Brain microvascular endothelial cell (primary cell): ENCODE measurements at places on chromosomes 11 and 22.

DNA sequence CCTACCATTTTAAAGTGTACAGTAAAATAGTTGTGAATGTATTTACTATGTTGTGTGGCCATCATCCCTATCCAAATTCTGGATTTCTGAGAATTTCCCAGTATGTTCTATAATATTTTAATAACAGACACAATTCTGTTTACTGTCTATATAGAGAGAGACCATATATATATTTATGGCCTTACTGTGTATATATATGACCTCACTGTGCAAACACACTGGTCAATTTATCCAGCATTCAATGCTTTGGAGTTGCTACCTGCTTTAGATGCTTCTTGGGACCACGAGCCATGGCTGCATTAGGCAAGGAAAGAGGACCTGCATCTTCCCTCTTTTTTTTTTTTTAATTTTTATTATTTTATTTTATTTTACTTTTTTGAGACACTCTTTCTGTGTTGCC is 40.2 kb downstream of the SWAP70 start:
- no peak for DNase-seq

GRCh38 chr11:21475276-21475675 is 717.6 kb upstream of the ANO5 start:
- DNase-seq = no peak

- DNase-seq = no peak
Measured at GRCh38 chr11:69483691-69484426, 2.4 kb downstream of the LINC01488 start.

DNA sequence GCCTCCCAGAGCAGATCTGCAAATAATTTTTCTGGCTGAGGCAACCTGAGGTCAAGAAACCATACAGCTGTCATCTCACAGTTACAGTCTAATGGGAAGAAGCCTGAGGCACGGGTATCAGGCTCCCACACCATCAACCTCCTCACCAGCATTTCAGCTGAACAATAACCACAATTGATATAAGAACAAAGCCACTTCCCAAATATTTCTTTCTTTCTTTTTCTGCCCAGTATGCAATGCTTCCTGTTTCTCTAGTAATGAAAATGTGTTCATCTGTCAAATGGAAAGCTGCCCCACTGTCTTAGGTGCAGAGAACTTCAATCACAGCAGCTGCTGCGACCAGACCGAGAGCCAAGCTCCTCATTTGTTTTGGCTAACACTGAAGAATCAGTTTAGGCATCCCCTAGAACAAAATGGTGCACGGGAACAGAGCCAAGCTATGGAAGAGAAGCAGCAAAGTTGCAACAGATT is 108.4 kb downstream of the BLID start:
- DNase-seq = no peak

GRCh38 chr11:47571895-47572294 is 6.5 kb downstream of the PTPMT1 start:
- DNase-seq = peak; percentile 71

DNA sequence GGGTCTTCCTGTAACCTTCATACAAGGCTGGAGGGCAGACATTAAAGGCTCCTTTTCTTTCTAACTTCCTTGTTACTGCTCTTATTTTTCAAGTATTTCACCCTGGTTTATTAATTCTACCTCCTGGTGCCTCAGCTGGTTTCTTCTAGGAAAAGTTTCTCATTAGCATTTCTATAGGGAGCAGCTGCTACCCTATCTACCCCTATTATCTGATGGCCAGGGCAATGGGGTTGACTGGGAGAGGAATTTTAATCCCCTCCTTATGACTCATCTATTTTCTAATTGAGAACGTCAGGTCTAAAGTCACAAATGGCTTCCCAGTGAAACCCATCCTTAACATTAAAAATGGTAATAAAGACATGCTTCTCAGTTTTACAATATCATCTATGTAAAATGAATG is 5.0 kb downstream of the MAP6 start:
- no peak for DNase-seq

- peak; percentile 87 for DNase-seq
Measured at GRCh38 chr11:65560555-65561418, 2.6 kb upstream of the LTBP3 start.

DNA sequence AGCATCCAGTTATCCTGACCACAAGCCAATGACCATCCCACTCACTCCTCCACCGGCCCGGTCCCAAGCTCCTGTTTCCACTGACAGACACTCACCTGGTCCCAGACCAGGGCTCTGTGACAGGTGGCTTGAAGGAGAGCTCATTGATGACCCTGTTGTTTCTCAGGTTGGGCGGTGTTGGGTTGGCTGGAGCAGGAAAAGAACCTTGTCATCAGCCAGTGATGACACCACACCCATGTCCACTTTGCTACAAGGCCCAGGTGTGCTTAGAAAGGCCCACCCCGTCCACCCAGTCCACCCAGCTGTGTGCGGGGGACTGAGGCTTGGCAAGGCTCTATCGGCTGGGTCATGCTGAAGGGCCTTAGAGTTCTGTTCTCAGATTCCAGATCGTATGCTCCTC is 42.9 kb downstream of the GAB4 start:
- DNase-seq = no peak

GRCh38 chr11:83118814-83119213 is 38.1 kb upstream of the PCF11 start:
- DNase-seq = no peak

GRCh38 chr11:116459185-116460045 is 313.4 kb downstream of the BUD13 start:
- DNase-seq = no peak

GRCh38 chr11:133797554-133797953 is 47.8 kb downstream of the SPATA19 start:
- DNase-seq = no peak

DNA sequence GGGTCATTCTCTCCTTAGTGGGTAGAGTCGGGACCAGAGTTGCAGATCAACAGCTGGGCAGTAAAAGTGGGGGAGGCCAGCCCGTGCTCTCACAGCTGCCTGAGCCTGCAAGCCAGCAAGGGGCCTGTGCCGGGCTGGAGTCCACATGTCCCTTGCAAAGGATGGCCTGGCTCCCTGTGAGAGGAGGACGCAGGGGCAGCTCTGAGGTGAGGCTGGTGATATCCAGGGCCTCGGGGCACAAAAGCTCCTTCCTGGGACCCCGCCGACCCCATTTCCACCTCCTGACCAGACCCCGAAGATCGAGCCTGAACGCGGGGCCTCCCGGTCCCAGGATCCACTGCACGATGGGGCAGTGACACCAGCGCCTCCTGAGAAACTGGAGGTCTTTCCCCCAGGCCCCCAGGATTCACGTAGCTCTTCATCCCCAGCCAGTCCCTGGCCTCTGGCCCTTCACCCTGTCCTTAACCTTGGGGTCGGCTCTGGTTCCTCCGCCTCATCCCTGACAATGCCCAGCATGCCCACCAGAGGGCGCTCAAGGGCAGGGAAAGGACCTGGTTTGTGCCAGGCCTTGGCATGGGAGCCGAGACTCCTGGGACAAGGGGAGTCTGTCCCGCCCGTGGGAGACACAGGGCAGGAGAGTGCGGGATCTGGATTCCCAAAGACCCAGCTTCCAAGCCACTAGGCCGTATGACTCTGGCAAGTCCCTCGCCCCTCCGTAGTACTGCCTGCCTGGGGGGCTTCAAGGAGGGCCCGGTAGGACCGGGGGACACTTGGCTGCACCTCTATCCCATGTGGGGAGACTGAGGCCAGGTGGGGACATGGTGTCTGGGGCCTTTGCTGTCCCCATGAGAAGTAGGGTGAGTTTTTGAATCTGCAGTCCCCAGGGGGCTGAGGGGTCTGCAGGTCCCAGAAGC is 17.8 kb upstream of the WNT7B start:
- DNase-seq = no peak

DNA sequence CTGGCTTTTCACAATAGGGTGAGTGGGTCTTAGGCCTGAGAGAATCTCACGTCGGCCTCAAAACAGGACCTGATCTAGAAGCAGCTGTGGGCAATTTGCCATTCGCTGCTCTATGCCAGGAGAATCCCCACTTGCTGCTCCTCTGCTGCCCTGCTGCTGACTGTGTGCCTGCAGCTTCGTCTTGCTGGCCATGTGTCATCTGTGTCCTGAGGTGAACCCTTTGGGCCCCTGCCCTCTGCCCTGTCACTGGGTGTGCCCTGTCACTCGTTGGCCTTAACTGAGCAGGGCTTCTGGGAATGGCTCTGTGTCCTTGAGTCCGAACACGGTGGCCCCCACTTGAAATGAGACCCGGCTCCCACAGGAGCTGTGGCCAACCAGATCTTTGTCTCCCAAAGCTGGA is 6.2 kb downstream of the NAA40 start:
- DNase-seq = no peak

- peak; percentile 43 for DNase-seq
Measured at GRCh38 chr11:99952816-99953215, 734.3 kb upstream of the ARHGAP42 start.

DNA sequence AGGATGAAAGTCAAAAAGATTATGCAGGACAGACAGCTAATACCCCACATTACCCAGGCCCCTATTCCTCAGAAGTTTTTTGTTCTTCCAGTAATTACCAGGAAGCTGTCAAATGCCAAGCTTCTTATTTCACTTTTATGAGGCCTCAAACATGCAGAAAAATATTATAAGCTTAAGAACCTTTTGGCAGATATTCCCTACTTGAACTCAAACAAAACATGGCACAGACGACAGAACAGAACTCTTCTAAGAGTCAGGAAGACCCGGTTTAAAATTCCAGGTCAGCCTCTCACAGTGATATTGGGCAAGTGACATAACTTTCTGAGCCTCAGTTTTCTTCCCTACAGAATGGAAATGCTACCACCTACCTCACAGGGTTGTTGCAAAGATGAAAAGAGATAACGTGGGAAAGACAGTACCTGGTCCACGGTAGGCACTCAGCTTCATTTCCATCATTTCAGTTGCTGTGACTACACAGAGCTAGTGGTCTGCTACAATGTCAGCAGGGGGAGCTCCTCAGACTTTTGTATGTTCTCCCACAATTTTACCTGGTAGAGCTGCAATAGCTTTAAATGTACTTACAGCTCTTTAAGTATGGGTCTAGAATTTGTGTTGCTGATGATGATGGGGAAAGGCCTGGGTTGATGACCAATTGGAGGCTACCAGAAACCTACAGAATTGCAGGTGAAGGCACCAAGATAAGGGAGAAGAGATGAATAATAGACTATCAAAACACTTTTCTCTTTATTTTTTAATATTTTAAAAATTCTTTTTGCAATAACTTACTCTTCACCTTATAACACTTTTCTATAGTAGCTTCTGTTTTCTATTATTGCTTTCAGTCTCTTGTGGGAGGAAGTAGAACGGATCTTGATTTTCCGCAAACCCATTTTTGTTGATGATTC is 98.3 kb upstream of the CHRM4 start:
- DNase-seq = peak; percentile 55

- DNase-seq = no peak
Measured at GRCh38 chr11:46664612-46665011, 35.8 kb downstream of the ARHGAP1 start.

DNA sequence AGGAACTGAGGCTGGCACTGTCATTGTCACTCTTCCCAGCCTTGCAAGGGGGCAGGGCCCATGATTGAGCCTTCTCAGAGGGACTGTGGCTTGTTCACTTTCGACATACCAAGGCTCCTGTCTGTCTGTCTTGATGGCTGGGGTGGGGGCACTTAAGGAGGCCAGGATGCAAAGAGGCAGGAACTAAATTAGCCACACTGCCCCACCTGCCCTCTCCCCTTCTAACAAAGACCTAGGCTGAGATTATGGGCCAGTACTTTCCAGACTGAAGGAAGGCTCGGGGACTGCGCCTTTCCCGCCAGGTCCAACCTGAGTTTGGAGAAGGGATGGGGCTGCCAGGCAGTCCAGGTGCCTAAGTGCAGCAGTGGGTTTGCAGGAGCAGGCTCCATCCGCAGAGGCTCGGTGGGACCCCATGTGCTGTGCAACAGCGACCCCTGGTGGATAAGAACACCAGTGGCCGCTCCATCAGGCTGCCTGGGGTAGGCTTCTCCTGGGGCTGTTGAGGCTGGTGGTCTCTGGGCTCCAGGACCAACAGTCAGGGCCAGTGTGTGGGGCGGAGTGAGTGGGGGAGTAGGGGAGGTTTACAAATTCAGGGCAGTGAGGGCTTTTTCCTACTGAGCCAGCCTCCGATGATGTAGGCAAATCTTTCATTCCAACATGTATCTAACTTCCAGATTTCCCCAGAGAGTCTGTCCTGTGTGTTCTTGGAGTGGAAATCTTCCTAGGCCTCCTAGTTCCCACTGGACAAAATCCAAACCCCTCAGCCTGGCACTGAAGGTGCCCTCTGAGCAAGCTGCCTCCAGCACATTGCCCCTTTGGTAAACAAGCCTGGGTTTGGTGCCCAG is 93.9 kb downstream of the INSC start:
- peak; percentile 56 for DNase-seq

DNA sequence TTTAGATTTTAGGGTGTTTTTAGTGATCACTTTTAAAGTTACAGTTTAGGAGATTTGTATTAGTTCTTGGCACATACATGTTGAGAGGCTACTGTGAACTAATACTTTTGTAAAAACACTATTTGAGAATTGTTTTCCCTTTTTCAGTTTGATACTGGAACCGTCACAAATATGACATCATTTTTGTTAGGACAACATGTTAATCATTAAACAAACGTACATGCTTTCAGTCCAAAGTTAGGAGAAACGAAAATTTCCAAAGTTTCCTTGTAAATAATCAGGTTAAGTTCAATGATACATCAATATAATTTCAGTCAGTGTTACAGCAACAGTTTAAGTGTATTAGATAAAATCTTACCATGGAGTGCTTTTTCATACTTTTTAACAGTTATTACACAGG is 53.1 kb downstream of the SPECC1L start:
- DNase-seq = no peak

- no peak for DNase-seq
Measured at GRCh38 chr11:72745511-72745910, 6.7 kb downstream of the ARAP1 start.

- no peak for DNase-seq
Measured at GRCh38 chr11:69364921-69365320, 71.0 kb downstream of the MYEOV start.

GRCh38 chr11:58193391-58193790 is 4.5 kb downstream of the OR9Q2 start:
- DNase-seq = no peak

DNA sequence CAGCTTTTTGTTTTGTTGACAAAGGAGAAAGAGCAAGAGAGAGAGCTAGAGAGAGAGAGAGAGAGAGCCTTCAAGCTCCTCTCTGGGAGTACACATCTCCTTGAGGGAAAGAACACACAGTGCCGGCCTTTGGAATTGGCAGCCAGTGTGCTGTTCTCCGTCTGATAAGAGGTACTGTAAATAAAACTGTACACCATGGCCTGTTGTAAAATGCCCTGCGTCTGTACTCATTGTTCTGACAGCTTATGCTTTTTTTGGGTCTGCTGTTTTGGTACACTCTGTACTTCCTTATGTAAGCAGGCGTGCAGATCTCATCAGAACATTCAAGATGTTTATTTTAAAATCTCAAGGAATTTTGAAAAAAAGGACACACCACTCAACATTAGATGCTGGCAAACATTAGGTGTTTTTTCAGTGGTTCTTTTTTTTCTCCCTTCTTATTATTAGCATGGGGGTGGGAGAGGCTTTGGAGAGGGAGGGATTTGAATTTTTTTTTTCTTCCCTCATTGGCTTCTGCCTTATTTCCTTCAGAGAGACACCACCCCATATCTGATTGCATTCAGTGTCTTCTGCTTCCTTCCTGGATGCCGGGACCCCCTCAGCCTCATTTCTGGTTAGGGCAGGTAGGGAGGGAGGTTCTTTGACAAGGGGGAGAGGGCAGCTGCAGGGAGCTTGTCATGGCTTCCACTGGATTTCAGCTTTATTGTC is 116.8 kb upstream of the NNMT start:
- DNase-seq = peak; percentile 68

GRCh38 chr11:64364911-64365310 is 5.9 kb downstream of the RPS6KA4 start:
- DNase-seq = no peak
